ENCODE measurements at places on chromosomes 7 and 10. TPM values are rescaled to one million over a fixed set of nuclear protein-coding genes. Genes with fewer than 3 reads are reported as not detected.

DNA sequence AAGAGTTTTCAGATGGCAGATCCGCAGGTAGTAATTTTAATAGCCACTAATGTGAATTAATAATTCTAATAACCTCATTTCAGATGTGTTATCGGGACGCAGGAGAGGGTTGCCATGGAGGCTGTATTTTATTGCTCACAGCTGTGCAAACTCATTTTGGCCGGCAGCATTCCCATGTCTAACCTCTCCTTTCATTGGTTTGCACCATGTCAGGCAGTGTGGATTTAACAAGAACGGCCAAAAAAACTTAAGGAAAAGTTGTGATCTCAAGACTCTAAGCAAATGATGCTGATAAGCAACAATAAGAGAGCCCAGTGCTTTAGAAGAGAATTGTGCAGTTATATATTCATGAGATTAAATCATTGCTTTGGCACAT is 88.7 kb upstream of the NRP1 start:
- DNase-seq = no peak

DNA sequence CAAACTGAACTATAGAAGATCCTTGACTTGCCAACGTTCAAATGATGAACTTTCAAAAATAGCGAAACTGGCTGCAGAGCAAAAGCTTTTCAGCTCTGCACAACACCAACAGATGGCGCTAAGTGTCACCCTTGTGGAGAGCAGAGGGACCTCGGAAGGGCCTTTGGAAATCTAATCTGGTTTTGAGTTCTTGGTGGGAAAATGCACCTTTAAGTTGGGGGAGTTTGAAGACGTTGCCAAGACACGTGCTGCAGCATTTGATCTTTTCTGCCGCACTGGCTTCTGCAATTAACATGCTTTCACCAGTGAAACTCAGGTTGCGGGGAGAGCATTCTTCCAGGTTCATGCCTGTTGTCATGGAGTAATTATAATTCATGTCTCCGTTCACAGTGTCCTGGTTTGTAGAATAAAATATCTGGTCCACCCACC is 26.3 kb upstream of the WDR11 start:
- no peak for DNase-seq

DNA sequence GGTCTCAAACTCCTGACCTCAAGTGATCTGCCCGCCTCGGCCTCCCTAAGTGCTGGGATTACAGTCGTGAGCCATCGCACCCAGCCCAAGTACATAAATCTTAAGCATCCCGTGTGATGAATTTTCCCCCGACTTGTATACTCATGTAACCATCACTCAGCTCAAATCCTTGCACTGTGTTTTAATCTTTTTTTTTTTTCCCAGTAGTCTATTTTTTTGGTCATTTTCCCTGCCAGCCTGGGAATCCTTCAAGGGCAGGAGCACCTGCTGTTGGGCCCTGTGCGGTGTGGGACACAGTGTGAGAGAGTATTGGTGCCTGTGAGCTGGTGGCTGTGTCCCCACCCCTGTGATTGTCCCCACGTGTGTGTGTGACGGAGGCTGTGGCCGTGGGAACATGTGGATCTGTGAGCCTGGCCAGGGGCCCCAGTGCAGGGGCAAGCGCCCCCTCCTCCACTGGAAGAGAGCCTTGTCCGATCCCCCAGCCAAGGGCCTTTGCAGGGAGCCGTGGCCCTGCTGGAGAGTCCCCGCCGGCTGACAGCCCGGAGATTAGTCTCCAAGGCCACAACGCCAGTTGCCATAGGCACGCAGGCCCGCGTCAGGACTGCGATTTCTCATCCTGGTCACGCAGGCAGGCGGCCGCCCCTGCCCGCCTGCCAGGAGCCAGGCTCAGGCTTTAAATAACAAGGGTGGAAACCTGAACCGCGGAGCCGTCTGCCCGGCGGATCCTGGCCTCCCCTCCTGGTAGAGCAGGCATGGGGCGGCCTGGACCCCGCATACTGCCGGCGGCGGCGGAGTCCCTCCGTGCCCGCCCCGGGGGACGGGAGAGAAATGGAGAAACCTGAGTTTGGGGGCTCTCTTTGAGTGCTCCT is 26.5 kb downstream of the GTF2IRD1 start:
- DNase-seq = peak; percentile 78

GRCh38 chr10:79266543-79267312 is 80.5 kb upstream of the PPIF start:
- peak; percentile 70 for DNase-seq

DNA sequence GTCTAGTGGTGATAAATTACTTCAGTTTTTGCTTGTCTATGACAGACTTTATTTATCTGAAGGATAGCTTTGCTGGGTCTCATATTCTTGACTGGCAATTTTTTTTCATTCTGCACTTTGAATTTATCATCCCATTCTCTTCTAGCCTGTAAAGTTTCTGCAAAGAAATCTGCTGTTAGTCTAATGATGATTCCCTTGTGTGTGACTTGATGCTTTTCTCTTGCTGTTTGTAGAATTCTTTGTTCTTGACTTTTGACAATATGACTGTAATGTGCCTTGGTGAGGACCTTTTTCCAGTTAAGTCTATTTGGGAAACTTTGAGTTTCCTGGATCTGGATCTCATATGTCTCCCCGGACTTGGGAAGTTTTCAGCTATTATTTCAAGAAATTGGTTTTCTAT is 59.3 kb upstream of the TMEM140 start:
- no peak for DNase-seq

Gene RNF32
- total RNA-seq = 1.4 TPM
